ENCODE measurements at places on chromosomes 13 and 19.

DNA sequence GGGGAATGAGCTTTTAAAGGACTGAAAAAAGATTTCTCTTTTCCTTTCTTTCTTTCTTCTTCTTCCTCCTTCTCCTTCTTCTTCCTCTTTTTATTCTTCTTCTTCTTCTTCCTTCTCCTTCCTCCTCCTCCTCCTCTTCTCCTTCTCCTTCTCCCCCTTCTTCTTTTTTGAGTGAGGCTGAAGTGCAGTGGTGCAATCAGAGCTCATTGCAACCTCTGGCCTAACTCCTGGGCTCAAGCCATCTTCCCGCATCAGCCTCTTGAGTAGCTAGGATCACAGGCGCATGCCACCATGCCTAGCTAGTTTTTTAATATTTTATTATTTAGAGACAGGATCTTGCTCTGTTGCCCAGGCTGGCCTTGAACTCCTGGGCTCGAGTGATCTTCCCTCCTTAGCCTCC is 120.9 kb upstream of the KL start:
- DNase-seq = no peak

- no peak for DNase-seq
Measured at GRCh38 chr13:51624695-51625345, 40.6 kb downstream of the WDFY2 start.

- no peak for DNase-seq
Measured at GRCh38 chr19:48518207-48518606, 6.6 kb upstream of the LMTK3 start.

DNA sequence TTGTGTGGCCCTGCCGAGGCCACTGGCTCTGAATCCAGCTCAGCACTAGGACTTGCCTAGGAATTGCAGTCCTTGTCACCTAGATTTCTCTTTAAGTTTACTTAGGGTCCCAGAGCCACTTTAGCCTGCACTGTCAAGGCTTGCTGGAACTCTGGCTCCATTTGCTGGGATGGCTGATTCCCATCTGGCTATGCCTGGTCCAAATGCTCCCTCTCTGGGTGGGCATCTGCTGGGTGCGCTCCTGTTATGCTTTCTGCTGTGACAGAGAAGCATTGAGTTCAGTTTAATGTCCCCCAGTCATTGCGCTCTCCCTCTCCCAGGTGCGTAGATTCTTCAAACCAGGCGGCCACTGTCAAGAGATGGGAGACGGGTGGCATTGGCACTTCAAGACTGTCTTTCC is 102.2 kb downstream of the MTUS2 start:
- DNase-seq = no peak

GRCh38 chr13:33392794-33393405 is 107.3 kb upstream of the STARD13 start:
- DNase-seq = no peak

DNA sequence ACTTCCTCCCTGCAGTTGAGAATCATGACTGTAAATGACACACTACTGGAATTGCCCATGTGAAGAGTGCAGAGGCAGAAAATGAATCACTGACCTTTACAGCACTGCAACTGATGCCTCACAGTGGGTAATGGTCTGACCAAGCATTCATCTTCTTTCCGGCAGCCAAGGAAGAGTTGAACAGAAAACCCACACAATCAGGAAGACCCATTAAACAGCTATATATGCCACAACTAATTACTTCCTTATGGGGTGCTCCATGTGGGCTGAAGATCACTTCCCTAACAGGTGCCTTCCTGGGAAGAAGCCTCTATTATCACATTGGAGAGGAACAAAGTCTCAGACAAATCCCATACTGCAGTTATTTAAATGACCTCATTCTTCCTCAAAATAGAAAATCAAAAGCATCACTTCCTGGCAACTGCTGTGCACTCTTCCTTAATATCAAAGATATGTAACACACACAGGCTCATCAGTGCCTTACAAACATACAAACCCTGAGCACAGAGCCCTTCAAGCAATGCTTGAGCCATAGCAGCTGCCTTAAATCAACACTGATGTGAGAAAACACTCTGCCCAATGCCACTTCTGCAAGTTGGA is 45.8 kb downstream of the RUBCNL start:
- DNase-seq = no peak

GRCh38 chr13:77596777-77597176 is 61.3 kb downstream of the SCEL start:
- no peak for DNase-seq

DNA sequence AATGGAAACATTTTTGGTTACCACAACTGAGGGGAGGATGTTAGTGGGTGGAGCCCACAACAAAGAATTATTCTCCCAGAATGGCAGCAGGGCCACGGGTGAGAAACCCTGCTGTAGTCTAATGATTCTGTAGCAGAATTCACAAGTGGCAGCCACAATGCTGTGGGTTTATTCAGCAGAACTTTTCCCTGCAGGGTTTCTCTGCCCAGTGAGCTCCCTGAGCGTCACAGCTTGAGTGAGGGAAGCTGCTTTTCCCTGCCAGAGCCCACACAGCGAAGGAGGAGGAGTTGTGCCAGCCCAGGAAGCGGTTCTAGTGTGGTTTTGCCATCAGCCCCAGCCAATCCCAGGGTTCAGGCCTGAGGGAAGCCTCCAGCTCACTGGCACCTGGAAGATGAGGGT is 4.4 kb downstream of the ATP12A start:
- DNase-seq = no peak

GRCh38 chr13:24267801-24268200 is 41.6 kb upstream of the C1QTNF9 start:
- no peak for DNase-seq

DNA sequence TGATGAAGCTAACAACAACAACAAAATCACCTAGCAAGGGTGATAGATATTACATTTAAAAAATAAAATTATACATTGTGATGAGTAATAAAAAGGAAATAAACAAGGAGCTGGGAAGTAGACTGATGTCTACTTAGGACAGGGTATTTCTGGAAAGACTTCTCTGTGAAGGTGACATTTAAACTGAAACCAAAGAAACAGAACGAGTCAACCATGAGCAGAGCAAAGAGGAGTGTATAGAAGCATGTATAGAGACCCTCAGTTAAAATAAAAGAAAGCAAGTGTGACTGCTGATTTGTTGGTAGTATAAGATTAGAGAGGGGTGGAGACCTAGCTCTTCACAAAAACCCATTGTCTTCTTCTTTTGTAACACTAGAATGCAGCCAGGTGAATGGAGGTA is 53.0 kb upstream of the TDRD3 start:
- no peak for DNase-seq

GRCh38 chr19:4414800-4415321 is 12.4 kb downstream of the CHAF1A start:
- no peak for DNase-seq

- DNase-seq = no peak
Measured at GRCh38 chr19:8831373-8831772, 731 bp downstream of the ZNF558 start.

- no peak for DNase-seq
Measured at GRCh38 chr19:3272401-3272931, 48.0 kb downstream of the CELF5 start.

- no peak for DNase-seq
Measured at GRCh38 chr19:53826876-53827275, 2.8 kb upstream of the NLRP12 start.

DNA sequence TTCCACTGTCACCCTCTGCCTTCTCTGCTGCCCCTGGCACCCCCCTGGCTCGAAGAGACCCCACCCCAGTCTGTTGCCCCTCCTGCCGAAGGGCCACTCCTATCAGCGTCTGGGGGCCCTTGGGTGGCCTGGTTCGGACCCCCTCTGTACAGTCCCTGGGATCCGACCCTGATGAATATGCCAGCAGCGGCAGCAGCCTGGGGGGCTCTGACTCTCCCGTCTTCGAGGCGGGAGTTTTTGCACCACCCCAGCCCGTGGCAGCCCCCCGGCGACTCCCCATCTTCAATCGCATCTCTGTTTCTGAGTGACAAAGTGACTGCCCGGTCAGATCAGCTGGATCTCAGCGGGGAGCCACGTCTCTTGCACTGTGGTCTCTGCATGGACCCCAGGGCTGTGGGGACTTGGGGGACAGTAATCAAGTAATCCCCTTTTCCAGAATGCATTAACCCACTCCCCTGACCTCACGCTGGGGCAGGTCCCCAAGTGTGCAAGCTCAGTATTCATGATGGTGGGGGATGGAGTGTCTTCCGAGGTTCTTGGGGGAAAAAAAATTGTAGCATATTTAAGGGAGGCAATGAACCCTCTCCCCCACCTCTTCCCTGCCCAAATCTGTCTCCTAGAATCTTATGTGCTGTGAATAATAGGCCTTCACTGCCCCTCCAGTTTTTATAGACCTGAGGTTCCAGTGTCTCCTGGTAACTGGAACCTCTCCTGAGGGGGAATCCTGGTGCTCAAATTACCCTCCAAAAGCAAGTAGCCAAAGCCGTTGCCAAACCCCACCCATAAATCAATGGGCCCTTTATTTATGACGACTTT is 2.0 kb downstream of the ZFP36 start:
- DNase-seq = no peak

DNA sequence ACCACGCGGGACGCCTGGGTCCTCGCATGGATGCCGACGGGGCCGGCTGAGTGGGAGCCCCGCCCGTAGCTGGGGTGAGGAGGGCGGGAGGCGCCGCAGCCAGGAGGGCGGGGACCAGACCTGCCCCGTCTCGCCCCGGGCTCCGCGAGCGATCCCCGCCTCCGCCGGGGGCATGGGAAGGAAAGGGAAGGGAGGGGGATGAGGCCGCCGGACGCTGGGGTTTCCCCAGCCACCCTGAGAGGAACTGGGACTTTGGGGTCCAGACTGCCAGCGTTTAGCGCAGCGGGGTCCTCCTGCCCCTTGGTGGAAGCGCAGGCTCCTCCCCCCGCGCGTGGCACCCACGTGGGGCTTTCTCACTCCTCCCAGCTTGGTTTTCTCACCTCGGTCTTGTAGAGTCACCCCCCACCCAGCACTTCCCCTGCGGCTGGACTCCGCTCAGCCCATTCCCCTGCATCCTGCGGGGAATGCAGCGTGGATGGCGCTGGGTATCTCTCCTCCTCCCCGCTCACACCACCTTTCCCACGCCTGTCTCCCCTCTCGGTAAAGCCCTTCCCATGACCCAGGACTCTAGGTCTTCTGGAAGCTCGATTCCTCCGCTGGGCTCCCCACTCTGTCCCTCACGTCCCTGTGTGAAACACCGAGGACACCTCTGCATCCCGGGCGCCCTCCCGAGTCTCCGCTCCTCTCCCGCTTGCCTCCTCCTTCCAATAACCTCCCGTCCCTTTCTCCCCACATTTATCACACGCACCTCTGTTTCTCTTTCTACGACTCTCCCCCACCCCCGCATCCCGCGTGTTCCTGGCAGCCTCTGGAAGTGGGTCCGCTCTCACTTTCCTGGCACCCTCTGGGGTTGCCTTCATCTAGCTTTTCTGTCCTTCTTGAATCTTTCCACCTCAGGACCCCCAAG is 2.1 kb downstream of the TGFB1 start:
- DNase-seq = peak; percentile 89

DNA sequence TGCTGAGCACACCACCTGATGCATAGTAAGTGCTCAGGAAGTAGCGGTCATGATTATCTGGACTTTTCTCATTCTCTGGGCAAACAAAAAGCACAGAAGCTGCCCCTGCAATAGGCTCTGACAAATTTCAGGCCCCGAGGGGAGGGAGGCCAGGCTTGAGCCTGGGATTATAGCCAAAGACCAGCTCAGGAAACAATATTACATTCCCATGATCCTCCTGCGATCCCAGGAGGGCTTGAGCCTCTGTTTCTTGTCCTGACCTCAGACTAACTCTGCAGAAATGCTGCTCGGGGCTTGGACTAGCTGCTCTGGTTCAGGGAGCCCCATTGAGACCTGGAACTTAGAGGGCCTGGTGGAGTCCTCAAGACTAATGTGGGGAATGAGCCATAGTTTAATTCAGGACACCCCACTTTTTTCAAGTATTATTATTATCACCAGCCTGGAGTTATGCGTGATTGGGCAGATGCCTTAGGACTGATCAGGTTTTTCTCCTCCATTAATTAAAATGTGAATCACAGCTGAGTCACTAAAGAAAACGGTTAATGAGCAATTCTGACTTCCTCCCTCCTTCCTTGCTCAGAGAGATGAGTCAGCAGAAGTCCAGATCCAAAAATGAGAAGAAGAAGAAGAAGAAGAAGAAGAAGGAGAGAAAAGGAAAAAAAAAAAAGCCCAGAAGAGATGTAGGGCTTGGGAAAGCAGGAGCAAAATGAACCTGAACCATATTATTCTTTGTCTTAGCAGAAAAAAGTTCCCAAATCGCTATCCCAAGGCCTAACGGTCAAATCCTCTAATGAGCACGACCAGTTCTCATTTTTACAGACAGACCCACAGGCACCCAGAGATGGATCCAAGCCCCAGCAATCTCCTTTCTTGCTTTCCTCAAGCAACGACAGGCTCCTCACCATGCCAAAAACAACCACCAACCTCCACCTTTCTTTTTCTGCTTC is 107.2 kb downstream of the CACNA1A start:
- DNase-seq = no peak

GRCh38 chr19:38898788-38899446 is 501 bp downstream of the SIRT2 start:
- DNase-seq = no peak

GRCh38 chr13:79483086-79483706 is 2.2 kb downstream of the NDFIP2 start:
- no peak for DNase-seq

DNA sequence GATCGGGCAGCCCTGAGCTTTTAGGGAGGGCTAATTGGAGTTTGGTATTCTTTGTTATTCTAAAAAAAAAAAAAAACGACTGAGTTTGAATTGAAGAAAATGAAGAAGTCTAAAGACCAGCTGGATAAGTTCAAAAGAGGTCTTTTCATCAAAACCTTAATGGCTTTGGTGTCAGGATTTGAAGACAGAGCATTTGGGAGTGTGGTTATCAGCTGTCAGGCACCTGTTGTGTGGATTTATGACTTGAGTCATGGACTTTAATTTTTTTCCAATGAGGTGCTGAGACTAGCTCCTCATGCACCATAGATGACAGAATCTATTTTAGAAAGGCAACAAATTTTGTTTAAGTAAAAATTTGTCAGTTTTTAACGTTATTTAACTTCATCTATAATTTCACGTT is 72.5 kb downstream of the FREM2 start:
- DNase-seq = no peak

- no peak for DNase-seq
Measured at GRCh38 chr19:38918526-38918925, 6.5 kb upstream of the CCER2 start.

GRCh38 chr13:95865080-95865615 is 188.1 kb downstream of the UGGT2 start:
- DNase-seq = no peak

DNA sequence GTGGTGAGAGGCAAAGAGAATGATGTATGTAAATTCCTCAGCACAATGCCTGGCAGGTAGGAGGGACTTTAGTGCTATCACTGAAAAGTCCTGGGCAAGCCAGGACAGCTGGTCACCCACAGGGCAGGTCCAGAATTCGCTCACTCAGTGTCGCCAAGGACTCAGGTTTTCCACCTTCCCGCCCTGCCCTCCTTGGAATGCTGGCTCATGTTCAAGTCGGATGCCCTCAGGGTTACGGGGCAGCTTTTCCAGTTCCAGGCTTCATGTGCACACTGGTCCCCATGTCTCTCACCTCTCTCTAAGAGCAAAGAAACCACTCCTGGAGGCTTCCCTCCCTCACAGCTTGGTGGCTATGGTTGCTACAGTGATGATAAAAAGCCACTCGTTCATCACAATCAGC is 24.8 kb upstream of the NAXD start:
- no peak for DNase-seq

GRCh38 chr13:106284358-106284757 is 251.1 kb downstream of the EFNB2 start:
- DNase-seq = no peak

Measured in germinal center (tissue), 1 donor.